Vagina (tissue), 2 donors: ENCODE measurements at places on chromosomes 4 and X.

DNA sequence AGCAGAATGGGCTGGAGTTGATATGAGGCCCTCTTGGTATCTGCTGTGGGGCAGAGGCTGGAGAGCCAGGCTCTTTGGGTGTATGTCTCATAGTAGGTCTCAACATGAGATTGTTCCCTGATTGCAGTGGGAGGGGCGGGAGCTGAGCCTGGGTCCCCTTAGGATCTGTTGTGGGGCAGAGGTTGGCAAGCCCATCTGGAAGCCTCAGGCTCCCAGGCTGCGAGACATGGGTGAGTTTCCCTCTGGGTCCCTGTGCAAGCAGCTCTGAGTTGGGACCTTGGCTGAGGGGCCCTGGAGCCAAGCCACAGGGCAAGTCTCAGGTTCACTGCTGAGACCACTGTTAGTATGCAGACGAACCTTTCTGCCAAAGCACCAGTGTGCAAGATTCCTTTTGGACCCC is 201.9 kb downstream of the ARHGAP10 start:
- no peak for DNase-seq

GRCh38 chr4:14863418-14864364 is 138.6 kb upstream of the CPEB2 start:
- no peak for DNase-seq

DNA sequence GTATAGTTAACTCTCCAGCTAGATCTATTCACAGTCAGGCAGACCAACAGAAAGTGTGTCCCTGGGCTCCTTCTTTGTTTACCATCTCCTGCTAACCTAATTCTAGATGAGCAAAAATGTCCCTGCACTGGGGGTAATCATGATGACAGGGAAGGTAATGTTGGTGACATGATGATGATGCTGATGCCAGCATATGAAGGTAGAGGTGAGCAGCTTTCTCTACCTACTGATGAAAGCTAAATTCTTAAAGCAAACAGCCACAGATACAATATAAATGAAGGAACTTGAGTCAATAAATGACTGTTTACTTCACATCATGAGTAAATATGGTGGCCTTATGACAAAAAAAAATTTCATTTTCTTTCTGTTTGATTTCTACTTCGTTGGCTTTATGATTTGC is 78.5 kb downstream of the NKX6-1 start:
- DNase-seq, result no peak

DNA sequence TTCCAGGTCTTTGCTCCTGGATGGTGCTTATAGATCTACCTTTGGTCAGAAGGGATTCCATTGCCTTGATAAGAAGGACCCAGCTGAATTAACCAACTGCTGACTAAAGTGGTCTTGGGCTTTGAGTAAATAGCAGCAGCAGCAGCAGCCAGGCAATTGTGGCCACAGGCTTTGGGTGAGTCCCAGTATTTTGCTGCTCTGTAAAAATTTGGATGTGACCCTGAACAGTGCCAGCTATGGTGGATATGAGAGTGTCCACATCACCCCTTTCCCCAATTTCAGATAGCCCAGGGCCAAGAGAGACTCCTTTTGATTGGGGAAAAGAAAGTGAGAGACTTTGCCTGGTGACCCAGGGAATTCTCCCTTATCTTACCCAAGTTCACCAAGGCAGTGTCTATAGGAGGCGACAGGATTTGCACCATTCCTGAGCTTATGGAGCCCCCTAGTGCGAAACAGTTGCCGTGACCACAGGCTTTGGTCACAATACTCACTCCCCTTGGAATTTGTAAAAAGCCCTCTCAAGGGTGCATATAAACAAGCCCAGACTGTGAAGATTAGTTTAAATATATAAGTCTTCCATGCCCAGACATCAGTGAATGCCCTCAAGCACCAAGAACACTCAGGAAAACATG is 518.0 kb downstream of the TMA16 start:
- no peak for DNase-seq

DNA sequence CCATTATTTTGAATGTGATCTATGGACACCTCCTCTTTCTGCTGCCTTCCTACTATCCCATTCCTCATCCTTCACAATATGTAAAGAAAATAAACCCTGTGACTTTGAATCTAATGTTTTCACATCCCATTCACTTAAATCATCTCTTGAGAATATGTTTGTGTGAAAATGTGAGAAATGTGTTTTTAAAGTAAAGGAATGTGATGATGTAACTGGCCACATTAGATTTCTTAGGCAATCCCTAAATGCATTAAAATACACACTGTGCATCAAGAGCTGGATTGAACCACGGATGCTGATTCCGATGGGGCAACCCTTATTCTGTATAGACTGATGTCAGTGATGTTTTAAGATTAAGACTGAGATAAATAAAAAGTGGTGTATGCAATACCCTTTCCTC is 558.9 kb upstream of the TENM3 start:
- DNase-seq, result no peak

DNA sequence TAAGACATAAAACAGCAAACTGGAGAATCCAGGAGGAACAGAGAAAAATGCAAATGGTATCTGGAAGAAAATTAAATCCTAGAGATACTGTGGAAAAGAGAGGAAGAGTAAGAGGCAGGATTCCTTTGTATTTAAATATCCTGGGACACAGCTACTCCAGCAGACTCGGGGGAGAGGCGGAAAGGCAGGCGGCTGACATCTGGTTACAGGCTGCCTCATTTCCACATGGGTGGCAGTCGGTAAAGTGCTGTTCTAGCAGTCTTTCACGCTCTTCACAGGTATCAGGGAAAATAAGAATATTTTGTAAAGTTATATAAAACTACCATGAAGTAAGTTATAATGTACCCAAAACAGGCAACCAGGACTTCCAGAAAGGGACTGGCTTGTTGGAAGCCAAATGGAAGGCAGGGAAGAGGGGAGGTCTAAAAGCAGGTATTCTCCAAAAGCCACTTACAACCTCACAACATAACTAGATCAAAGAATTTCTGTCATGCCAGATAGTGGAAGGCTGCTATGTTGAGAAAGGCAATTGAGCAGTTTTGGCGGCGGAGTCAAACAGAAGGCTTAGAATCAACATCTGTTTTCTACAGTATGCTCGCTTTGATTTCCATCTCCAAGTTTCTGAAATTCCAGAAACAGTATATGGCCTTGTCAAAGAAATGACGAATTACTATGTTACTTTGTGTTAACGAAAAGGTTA is 1.3 kb upstream of the TIGD2 start:
- DNase-seq, result no peak

DNA sequence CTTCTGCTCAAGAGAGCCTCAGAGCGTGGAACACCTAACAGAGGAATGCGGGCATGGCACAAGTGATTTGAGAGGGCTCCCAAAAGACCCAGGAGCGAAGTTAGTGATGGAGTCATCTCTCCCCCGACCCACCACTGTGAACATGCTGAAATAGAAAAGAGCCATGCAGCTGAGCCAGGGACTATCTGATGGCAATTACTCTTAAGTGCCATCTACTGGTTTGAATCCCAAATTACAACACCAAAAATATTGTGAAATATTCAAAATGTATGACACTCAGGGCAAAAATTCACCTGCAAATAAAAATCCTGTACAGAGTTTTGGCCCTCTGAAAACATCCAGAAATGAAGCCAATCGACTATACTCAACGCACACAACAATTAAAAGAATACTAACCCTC is 2038.9 kb upstream of the ADGRL3 start:
- DNase-seq, result no peak

DNA sequence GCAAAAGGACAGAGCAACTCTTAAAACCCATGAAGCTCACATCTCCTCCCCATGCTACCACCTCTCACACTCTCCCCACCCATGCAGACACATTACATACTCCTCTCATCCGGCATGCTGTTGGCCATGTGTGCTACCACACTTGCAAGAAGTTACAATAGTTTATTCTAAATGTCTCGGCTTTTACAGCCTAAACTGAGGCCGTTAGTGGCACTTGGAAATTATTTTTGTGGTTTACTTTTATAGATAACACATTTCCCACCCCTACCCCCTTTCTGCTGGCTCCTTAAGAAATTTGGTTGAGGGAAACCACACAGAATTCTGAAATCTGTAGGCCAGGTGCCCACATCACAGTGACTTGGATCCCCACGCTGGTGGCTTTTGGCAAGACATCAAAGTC is 141.1 kb upstream of the HHIP start:
- DNase-seq, result no peak

DNA sequence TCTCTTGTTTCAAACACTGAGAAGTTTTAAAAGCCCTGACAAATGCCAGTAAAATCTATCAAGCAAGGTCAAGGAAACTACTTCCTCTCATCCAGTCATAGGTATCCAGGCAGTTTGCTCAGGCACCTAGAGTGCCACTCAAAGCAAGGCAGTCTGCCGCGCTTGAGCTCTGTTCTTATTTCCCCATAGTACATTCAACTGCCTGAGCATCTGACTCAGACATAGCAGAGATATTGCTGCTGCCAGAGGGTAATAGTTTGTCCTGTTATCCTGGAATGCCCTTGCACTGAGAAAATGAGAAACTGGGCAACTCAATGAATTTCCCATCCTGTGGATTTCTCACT is 16.1 kb upstream of the ATP8A1 start:
- no peak for DNase-seq

GRCh38 chrX:18354369-18355223 is at the start of gene SCML2:
TSS of gene SCML2 (minus strand) at chrX:18354688. CDS start at chrX:18334071, 20,617 bp downstream.
- no peak for DNase-seq

DNA sequence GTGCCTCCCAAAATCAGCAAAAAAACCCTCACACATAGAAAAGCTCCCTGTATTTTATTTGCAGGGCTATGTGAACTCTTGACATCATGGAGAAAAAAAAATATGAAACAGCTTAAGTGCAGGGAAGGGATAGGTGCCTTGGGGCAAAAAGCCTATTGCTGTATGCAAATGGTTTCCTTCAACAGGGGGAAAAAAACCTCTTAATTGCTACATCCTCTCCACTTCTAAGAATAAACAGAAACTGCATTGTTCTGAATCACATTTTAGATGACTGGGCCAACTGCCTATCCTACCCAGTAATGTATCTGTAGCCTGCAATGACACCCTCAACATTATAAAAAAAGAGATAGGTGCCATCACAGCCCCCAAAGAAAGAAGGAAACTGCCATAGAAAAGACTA is 229.4 kb upstream of the GALNTL6 start:
- no peak for DNase-seq

- no peak for DNase-seq
These were observed at the start of gene RXFP1 for GRCh38 chr4:158521484-158522088. TSS of gene RXFP1 (plus strand) at chr4:158521882. CDS start at chr4:158521977, 95 bp downstream.

- no peak for DNase-seq
These were observed 81.1 kb downstream of the PPP2R2C start for GRCh38 chr4:6391186-6391851.

DNA sequence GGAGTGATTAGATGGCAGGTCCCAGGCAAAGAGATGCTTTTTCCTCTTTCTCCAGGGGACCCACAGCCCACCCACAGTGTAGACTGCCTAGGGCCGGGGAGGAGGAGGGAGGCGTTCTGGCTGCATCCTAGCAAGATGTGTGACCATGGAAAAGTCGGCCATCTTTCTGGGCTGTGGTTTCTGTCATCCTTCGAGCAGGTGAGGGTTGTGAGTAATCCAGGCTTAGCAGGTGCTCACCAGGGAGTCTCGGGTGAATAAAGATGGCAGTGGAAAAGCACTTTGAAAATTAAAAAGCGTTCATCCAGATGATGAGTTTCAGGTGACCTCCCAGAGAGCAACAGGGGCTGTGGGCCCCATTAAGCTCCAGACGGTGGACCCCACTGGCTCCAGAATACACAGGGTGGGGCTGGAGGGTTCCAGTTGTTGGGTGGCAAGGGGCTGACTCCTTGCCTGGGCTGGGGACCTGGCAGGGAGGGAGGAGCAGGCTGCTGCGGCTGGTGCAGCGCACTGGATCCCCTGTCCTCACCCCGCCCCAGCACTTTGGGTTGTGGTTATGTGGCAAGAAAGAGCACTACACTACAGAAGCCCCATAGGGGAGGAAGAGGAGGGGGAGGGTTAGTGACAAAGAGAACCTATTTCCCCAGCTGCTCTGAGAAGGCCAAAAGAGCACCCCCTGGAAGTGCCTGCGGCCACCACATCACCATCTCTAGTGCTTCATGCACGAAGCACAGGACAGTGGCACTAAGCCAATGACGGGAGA is 23.7 kb downstream of the ELF4 start:
- no peak for DNase-seq

DNA sequence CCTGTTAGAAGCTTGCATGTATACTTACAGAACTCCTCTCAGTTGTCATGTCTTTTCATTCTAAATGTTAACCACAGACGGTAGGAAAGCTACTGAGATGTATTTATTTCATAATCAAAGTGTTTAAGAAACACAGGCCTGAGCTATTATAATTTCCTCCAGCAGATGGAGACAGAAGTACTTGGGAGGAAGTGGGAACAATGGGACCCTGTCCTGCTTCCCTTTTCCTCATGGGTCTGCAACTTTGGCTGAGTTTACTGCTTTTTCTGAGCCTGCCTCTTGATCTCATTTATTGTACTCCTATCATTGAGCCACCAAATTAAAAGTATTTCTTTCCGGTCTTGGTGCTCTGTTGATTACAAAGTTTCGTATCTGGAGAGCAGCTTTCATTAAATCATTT is 67.7 kb upstream of the SPANXN2 start:
- DNase-seq, result no peak

DNA sequence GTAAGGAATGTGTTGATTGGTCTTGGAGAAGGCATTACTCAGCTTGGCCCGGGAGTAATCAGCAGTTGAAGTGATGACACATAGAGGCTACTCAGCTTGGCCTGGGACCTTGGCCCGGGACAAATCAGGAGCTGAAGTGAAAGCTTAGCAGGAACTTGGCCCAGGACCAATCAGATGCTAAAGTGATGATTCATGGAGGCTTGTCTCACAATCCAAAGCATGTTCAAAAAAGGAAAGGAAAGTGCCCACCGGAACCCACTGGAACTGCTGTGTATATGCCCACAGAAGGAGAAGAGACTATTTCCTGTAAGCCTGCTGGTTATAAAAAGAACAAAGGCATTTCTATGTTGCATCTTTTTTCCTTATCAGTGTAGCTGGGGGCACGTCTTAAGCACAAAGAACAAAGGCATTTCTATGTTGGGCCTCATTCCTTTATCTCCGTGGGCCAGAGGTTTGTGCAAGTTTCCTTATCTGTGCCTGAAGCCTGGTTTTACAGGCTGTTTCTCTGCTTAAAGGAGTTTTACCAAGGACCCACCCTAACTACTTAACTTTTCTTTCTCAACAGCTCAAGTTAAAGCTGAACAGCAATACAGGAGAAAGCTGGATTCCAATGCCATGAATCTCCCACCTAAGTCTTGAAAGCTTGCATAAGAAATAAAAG is 1176.7 kb downstream of the NLGN4X start:
- DNase-seq, result no peak

- DNase-seq, result no peak
These were observed 5.2 kb upstream of the ARX start for GRCh38 chrX:25020905-25021449.

DNA sequence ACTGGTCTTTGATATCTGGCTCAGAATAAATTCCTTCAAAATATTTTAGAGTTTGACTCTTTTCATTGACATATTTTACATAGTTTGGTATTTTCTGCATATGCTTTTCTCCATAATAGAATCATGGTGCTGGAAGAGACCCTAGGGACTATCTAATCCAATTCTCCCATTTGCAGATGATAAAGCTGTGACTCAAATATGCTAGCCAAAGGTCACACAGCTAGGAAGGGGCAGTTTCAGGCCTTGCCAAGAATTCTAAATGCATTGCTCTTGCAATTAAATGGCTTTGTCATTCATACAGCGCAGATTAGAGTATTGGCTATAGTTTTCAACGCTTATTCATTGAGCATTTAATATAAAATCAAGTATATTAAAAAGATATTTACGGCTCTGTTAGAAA is 374.1 kb upstream of the RASGEF1B start:
- DNase-seq, result no peak
